ENCODE measurements at places on chromosomes 5 and 9.

DNA sequence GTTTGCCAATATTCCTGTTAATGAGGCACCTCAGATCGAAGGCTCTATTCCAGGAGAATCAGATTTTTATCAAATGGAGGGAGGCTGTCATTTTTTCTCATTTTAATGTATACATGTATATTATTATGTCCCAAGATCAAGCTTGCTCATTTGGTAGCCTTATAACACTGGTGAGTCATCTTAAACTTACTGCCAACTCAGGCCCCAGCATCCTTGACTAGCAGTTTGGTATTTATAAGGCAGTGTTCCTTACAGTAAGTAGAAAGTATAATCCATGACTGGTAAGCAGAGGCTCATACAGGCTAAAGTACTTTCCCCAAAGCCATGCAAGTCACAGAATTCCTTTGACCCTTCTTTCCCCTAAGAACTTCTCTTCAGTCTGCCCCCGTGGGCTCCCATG is 90.7 kb upstream of the NR3C1 start:
- peak; percentile 79 for DNase-seq

GRCh38 chr5:146623666-146624065 is 107.7 kb upstream of the GPR151 start:
- DNase-seq, result no peak

GRCh38 chr5:74608736-74609601 is 31.6 kb downstream of the ENC1 start:
- DNase-seq, result no peak

DNA sequence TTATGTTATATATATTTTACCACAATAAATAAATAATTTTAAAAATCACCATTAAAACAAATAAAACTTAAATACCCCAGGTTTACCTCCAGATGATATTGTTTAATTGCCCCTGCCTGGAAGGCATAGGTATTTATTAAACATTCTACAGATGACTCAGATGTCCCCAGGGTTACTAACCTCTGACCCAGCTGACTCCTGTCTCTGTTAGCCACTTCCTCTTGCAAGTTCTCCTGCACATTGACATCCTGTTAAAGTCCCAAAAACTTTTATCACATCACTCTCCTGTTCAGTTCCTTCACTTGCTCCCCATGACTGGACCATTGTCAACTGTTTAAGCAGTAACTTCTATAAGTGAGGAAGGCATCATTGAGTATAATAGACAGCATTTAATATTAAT is 37.0 kb upstream of the RAB3C start:
- no peak for DNase-seq

DNA sequence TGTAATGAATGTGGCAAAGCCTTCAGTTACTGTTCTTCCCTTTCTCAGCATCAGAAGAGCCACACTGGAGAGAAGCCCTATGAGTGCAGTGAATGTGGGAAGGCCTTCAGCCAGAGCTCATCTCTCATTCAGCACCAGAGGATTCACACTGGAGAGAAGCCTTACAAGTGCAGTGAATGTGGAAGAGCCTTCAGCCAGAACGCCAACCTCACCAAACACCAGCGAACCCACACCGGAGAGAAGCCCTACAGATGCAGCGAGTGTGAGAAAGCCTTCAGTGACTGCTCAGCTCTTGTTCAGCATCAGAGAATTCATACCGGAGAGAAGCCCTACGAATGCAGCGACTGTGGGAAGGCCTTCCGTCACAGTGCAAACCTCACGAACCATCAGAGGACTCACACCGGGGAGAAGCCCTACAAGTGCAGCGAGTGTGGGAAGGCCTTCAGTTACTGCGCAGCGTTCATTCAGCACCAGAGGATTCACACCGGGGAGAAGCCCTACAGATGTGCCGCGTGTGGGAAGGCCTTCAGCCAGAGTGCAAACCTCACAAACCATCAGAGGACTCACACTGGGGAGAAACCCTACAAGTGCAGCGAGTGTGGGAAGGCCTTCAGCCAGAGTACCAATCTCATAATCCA is 6.8 kb downstream of the RPL12 start:
- DNase-seq, result no peak

GRCh38 chr9:120344230-120344629 is 235.7 kb downstream of the CDK5RAP2 start:
- peak; percentile 59 for DNase-seq

GRCh38 chr9:35603506-35603985 is 1.5 kb upstream of the TESK1 start:
- DNase-seq, result peak; percentile 79

- DNase-seq, result no peak
Observed at GRCh38 chr9:11374926-11375325, 762.1 kb upstream of the PTPRD start.

- DNase-seq, result no peak
Observed at GRCh38 chr9:68560071-68560844, 19.6 kb upstream of the TMEM252 start.

GRCh38 chr9:21711504-21711903 is 90.9 kb upstream of the MTAP start:
- no peak for DNase-seq

DNA sequence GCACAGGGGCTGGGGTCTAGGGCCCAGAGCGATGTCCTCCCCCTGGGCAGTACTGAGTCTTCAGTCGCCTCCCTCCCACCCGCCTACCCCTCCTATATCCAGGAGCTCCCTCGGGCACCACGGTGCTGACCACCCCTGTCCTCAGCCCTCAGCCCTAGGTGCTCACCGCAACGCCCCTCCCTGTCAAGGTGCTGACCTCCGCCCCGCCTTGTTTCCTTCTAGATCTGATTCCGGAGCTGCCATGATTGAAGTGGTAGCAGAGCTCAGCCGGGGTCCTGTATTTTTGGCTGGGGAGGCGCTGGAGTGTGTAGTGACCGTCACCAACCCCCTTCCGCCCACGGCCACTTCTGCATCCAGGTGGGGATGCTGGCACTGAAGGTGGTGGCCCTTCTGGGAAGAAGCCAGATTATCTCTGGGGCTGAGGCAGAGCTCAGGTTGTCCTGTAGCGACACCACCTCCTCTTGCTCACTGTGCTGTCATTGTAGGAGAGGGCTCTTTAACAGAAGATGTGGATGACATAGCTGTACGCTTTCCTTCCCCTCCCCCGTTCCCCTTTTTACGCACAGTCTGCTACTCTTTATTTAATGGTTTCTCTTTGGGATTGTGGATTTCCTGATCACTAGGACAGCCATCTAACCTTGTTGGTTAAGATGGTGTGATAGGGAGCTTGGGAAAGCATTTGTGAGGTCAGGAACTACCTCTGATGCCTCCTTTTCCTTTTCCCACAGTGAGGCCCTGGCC is 598 bp downstream of the RGP1 start:
- no peak for DNase-seq

GRCh38 chr9:135507104-135508035 is 6.9 kb downstream of the MRPS2 start:
- DNase-seq, result no peak

DNA sequence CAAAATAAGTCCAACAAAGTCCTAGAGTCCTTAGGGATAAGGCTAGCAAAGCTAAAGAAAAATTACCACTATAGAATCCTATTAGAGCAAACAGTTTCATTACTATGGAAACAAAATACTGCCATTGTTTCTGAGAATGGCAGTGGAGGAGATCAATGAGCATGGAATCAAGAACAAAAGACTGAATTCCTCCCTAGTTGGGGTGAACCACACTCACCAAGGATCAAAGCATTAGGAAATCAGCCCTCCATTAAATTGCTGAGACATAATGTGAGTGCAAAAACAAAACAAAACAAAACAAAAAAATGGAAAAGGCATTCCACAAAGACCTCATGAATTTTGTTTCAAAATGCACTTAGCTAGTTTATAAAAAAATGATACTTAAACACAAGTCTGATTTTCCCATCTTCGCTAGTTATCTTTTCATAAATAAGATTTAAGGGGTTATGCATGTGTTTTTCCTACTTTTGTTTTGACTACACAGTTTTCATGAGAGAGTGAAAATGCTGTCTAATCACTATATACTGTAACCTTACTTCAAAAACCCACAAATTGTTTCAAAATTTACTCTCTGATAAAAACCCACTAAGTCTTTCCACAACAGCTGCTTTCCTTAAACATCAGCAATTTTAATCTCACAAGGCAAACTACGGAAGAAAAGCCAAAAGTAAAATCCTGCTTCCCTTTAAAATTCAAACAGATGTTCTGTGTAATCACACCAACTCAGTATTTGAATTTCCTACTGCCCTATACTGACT is 9.7 kb downstream of the SERINC5 start:
- DNase-seq, result no peak

DNA sequence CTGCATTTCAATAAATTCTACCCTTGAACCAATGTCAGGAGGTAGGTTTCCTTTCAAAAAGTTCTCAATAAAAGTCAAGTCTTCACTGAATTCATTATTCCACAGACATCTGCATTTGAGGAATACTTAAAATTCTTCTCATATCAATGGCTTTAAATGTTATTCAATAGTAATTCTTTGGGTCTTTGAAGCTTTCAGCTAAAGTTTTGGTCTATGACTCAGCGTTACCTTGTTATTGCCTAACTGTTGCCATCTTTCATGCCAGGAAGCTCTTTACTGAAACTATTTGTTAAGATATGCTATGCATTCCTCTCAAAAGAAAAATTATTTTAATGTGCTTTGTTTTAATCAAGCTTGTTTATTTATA is 170.5 kb downstream of the NNT start:
- peak; percentile 41 for DNase-seq

DNA sequence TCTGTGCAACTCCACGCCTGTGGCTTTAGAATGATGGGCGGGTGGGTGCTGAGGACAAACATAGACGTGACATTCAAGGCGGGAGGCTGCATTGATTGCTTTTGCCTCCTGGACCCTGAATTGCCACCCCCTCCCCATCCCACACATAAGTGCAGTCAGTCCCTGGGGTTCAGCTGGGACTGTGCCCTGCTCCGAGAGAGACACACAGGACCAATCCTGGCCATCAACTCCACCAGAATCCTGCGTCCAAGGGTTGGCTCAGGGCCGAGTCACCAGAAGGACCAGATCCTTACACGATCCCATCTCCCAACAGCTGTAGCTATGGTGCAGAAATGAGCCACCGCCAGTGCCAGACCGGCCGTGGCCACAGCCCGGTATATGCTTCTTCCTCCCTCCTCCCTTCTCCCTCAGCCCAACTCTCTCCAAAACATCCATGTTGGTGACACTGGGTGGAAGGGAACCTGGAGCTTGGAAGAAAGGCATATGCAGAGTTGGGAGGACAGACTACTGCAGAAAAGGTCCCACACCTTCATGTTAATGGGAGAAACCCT is 27.4 kb downstream of the IRX2 start:
- no peak for DNase-seq

GRCh38 chr9:100098887-100099721 is at the start of the genes ERP44 and INVS:
Gene ERP44, minus strand, starts transcription at chr9:100099000. Its CDS starts 160 bp downstream, at chr9:100098840.
Gene INVS, plus strand, starts transcription at chr9:100099243. Its CDS starts 5,279 bp downstream, at chr9:100104522.
- DNase-seq, result peak; percentile 97

DNA sequence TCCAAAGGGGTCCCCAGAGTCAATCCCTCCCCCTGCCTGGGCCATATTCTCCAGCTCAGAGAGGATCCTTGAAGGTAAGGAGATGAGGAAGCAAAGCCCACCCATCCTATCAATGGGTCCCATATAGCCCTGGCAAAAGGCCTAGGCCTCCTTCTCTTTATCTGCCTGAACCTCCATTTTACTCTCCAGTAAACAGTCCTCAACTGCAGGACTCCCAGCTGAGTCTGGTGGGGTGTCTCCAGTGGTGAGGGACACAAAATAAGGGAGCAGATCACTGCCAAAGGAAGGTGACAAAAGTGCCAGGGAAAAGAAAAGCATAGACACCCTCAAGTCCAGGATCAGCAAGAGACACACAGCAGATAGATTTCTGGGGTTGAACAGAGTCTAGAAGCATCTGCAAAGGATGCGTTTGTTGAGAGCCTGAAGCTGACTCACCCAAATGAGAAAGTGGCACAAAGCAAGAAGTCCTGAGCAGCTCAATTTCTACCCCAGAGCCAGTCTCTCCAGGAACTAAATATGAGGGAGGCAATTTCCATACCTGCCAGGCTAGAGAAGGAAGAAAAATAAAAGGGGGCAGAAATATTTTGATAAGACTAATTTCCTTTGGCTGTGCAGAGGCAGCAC is 2.7 kb upstream of the EBF1 start:
- no peak for DNase-seq

DNA sequence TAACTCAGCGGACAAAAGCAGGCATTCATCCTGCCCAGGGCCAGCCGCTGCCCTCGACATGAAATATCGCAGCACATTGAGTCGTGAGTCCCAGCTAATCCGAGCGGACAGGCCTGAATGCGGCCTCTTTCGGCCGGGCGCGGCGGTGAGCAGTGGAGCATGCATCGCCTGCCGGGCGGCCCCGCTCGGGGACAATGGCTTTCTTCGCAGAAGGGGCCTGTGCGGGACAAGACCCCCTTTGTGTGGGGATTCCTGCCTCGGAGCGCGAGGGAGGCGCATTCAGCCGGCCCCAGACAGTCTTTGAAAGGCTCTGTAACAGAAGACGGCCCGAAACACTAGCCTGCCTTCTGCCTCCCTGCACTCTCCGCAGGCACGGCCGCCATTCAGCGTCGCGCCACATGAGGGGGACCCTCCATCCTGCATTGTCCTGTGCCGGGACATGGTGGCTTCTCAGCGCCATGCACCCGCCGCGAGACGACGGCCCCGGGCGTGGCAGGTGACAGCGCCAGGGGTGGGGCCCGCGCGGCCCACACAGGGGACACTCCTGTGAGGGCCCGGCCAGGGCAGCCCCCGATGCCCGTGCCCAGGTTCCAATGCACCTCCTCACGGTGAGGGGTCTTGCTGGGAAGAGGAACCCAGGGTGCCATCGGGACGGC is 52.0 kb downstream of the EXD3 start:
- DNase-seq, result no peak

DNA sequence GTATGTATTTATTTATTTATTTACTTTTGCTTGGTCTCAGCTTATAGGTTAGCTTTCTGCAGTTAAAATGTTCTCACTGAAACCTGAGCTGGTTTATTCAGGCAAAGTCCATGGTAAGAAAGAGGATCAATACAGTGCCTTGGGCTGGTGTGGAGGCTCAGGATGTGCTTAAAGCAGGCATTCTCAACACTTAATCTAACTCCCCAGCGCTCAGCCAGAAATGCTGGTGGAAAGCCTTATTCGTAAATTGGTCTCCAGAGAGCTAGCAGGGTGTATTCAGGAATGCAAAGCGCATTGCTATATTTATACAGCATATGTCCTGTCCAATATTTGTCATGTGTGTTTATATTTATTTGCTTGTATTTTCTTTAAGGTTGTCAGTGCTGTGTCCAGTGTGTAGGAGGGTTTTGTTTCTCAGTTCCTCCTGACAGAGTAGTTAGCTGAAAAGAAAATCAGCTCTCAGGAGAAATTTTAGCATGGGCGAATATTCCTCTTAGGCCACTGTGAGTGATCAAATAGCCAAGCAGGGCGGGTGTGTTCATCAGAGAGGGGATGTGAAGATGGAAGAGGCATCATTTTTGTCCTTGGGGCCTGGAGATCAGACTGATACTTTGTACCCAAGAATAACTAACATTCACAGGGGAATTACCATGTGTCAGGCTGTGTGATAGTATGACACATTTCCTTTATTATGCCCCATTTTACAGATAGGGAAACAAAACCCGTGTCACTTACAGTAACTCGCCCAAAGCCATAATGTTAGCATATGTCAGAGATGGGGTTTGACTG is 65.8 kb downstream of the DOCK2 start:
- DNase-seq, result peak; percentile 33
